ENCODE measurements at places on chromosomes 11 and 22. TPM values are rescaled to one million over a fixed set of nuclear protein-coding genes. Genes with fewer than 3 reads are reported as not detected.

DNA sequence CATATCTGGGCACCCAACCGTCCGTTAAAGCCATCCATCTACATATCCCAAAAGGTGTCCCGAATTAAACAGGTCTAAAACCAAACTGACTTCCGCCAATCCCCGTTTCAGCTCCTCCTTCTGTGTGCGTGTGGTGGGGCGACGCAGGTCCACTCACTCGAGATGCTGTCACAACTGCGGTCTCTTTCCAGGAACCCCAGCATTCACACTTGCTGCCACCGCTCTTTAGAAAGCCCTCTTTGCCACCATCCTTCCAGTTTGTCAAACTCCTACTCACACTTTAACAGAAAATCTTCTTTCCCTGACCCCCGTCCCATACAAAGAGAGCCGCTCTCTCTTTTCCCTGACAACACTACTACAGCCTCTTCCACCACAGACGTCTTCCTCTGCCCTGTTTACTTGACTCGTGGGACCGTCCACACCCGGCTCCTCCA is 467 bp downstream of the ESS2 start:
- no peak for DNase-seq

The SERHL2 gene
- polyA plus RNA-seq, result 7.8 TPM

The KLHL35 gene
- polyA plus RNA-seq, result 0.45 TPM

DNA sequence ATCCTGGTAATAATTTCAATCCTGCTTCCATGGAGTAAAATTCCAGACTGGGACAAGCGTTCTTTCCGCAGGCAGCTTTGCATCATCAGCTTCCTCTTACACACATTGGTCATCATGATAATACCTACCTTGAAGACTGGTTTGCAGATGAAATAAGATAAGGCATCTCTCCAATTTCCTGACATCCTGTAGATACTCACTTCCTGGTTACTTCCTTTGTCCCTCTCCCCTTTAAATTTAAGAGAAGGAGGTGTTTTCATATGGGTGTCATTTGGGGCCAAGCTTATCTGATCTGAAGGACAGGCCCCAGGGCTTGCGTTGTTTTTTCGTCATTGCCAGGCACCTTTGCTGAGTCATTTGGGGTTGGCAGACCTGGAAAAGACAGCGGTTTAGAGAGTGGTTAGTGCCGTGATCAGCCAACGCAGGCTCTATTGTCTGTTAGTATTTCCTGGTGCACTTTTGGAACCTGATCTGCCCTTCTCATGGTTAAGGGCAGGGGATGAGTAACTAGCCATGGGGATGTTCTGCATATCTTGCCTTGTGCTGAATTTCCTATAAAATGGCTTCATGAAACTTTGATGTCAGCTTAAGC is 24.1 kb downstream of the GRAMD1B start:
- no peak for DNase-seq

The DDIAS gene
- polyA plus RNA-seq, result 7.5 TPM

DNA sequence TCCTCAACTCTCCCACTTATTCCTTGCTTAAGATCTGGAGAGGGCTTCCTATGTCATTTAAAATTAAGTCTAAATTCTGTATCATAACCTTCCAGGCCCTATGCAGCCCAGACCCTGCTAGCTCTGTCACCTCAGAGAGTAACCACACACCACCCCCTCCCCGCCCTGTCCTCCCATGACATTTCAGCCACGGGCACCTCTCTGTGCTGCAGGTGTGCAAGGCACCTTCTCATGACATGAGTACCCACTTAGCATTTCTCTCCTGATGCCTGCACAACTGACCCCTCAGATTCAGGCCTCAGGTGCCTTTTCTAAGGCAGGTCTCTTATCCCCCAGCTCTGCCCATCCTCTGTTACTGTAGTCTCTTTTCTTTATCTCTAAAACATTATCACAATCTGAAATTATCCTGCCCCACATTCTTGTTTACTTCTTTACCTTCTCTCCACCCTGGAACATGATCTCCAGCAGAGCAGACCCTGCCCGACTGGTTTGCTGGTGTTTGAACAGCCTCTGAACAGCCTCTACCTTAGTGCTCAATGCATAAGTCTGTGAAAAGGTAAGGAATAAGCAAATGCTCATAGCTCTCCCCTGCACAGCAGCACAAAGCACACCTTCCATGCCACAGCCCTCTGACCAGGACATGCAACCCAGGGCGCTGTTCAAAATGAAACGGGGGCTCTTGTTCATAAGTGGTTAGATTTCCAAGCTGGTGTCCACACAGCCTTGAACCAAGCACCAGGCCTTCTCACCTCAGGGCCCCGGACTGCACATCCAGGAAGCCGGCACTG is 196.1 kb upstream of the B3GAT1 start:
- DNase-seq, result no peak

Measured in right renal cortex interstitium (tissue), 3 donors.